ENCODE measurements at places on chromosomes 5 and 9. TPM values are rescaled to one million over a fixed set of nuclear protein-coding genes. Genes with fewer than 3 reads are reported as not detected.

The DROSHA gene
- 65.9 TPM for polyA plus RNA-seq

The FAM13B gene
- 4.9 TPM for polyA plus RNA-seq

The SHOC1 gene
- not detected for polyA plus RNA-seq

The CKMT2 gene
- polyA plus RNA-seq = 5.0 TPM

The ENC1 gene
- 5.5 TPM for polyA plus RNA-seq

All from H1 (cell line).